ENCODE measurements at places on chromosomes 7 and 10.
A peak's percentile ranks its signal among the peaks of the same experiment; 100 is the strongest.

- no peak for DNase-seq
Observed at GRCh38 chr7:154353355-154353767, 301.2 kb downstream of the DPP6 start.

- no peak for DNase-seq
Observed at GRCh38 chr7:49228426-49229098, 304.2 kb downstream of the CDC14C start.

GRCh38 chr7:149196705-149197171, 1.4 kb downstream of the ZNF282 start:
- no peak for DNase-seq

DNA sequence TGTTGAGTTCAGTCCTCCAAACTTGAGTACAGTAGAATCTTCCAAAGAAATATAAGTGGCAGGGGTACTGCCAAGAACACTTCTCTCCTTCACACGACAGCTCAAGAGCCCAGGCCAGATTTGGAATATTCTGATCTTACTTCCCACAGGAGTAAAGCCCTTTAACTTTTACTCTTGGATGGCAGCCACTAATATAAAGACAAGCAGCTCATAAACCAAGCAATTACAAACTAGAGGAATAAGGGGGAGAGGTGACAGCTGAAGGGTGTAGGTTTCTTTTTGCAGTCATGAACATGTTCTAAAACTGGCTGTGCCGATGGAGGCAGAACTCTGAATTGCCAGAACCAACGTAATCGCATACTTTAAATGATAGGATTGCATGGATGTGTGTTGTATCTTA, 74.8 kb downstream of the SVIL start:
- no peak for DNase-seq

DNA sequence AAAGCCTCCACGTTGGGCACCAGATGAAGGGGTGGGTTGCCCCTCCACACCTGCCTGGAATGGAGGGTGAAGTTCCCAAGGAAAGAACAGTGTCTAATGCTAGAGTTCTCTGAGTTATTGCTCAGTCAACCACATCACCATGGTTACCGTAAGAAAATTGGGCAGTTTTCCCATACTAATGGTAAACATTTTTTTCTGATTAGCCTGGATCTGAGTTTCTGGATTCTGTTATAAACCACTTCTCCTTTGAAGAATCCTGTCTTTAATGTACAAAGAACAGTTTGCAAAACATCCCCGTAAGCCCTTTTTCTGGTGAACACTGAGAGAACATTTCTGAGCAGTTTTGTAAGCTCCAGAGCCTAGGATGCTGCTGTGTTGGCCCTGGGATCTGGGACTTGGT, 45.5 kb downstream of the ABCC2 start:
- no peak for DNase-seq

- no peak for DNase-seq
Observed at GRCh38 chr7:144516729-144517525, 113.4 kb upstream of the NOBOX start.

- peak; percentile 30 for DNase-seq
Observed at GRCh38 chr7:18086165-18087025, 58.7 kb upstream of the PRPS1L1 start.

GRCh38 chr7:2309889-2310331, 4.3 kb downstream of the SNX8 start:
- DNase-seq = no peak

DNA sequence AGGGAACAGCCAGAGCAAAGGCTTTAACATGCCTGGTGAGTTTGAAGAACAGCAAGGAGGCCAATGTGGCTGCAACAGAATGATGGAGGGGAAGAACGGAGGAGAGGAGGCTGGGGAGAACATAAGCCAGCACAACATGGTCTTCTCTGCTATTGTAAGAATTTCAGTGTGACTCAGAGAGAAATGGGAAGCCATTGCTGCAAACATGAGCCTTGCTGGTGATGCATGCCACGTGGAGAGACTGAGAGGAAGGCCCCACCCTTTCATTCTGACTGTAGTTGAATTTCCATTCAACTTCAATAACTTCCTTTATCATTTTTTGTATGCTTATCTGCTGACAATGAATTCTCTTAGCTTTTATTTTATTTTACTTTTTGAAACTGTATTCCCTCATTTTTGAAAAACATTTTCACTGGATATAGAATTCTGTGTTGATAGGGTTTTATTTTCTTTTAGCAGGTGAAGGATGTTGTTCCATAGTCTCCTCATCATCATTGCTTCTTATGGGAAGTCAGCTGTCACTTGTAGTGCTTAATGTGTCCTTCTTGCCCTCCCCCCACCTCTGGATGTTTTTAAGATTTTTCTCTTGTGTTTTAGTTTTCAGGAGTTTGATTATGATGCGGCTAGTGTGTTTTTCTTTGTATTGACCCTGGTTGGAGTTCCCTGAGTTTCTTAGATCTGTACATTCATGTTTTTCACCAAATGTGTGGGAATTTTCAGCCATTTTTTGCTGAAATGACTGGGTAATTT, 46.4 kb upstream of the LEP start:
- no peak for DNase-seq

- peak; percentile 80 for DNase-seq
Observed at GRCh38 chr7:155918720-155919390, 106.6 kb upstream of the SHH start.

GRCh38 chr7:42380401-42380800, 143.4 kb upstream of the GLI3 start:
- no peak for DNase-seq

GRCh38 chr10:11612021-11613001, 861 bp upstream of the USP6NL start:
- peak; percentile 26 for DNase-seq

DNA sequence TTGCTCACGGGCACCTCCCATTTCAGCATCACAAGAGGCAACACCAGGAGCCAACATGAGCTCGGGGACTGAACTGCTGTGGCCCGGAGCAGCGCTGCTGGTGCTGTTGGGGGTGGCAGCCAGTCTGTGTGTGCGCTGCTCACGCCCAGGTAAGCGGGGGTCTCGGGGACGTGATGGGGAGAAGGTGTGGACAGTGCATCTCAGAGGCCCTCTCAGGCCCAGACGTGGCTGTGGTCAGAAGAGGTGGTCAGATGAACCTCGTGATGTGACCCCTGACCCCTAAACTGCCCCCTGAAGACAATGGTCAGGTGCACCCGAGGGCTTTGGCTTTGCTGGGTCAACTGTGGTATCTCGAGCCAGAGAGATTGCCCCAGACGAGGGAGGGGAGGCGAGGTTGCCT, 6.1 kb downstream of the LAT2 start:
- no peak for DNase-seq

DNA sequence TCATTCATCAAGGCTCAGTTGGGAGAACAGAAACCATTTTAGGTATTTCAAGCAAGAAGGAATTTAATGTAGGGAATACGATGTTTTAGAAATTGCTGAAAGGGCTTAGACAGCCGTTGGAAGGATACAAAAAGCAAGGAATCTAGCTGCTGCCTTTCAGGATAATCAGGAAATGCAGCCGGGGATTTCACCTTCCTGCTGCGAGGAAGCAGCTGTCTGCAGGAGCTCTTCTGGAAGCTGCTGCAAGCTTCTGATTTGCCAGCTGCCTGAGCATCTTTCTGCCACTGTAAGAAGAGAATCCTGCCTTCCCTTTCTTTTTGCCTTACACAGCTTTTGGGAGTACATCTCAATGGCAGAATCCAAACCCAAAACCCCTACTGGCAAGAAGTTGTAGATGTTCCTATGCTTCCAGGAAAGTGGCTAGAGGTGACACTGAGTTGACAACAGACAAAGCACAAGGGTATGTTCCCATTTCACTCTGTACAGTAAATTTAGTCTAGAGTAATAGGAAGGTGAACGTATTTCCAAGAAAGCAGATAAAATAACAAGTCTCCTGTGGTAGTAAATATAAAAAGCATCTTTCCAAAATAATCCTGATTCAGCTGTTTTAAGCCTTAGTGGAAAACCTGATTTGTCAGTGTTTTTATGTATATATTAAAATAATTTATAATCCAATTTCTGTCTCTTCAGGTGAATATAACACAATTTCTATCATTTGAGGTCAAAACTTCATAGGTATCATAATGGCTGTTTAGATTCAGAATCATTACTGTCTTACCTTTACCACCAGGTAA, 148.4 kb upstream of the LRGUK start:
- no peak for DNase-seq
